ENCODE measurements at places on chromosomes 3 and 15.
A peak's percentile ranks its signal among the peaks of the same experiment; 100 is the strongest.

DNA sequence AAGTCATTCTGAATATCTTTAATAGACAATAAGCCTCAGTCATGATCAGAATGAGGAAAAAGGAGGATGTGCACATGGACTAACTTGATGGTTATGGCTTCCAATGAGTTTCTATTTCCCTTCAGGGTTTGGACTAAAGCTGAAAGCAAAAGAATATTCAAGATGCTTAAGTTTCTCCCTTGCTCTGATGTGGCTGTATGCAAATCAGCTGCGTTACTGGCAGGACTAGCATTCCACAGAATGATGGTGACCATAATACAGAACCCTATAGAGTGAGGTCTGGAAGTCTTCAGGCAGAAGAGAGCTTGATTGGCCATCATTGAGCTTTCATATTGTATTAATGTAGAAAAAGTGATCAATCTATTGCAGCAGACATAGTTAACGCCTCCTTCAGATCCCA is 466.0 kb downstream of the NLGN1 start:
- H3K36me3 ChIP-seq: no peaks in the 10 kb centered on the region
- no peak for DNase-seq
- no peak overlapping the region for H3K4me3 ChIP-seq
- H3K27ac ChIP-seq: no peak overlapping the region
- no peaks in the 10 kb centered on the region for H3K4me1 ChIP-seq

GRCh38 chr3:195897853-195898415 is 10.4 kb downstream of the TNK2 start:
- DNase-seq: peak; percentile 65
- peaks cover 87% of the 10 kb centered on the region for H3K4me1 ChIP-seq
- H3K4me3 ChIP-seq: no peak overlapping the region
- peak overlapping the region; percentile 75 for H3K27ac ChIP-seq

DNA sequence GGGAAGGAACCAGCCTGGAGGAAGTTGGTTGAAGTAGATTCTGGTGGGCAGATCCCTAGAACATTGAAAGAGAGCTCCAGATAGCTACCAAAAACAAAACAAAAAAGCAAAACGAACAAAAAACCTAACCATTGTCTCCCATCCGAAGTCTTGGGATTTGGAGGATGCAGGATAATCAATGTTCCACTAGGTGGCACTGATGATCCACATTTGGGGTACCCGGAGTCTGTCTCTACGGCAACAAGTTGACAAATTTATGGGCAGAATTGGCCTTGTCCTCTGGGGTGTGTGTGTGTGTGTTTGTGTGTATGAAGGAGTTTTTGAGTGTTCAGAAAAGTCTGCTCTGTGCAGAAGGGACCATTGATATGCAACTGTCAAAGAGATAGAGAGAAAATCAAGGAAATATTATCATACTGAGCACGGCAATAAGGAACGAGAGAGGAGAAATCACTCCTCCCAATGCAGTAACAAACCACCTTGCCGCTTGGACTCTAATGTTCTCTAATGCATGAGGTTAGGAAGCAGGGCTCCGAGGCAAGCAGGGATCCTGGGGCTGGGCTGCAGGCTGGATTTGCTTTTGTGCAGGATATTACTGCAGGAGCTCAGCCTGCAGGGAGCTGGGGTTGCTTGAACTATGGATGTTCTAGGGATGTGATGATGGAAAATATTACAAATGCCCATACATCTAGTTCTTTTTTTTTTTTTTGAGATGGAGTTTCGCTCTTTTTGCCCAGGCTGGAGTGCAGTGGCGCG is 59.8 kb upstream of the KLHL25 start:
- H3K4me1 ChIP-seq: no peaks in the 10 kb centered on the region
- peaks cover 2% of the 10 kb centered on the region for H3K27me3 ChIP-seq
- H3K27ac ChIP-seq: no peak overlapping the region
- peak; percentile 79 for DNase-seq
- H3K36me3 ChIP-seq: no peaks in the 10 kb centered on the region
- H3K4me3 ChIP-seq: peak overlapping the region; percentile 33

- peaks cover 6% of the 10 kb centered on the region for H3K36me3 ChIP-seq
- peaks cover 3% of the 10 kb centered on the region for H3K4me1 ChIP-seq
- no peak overlapping the region for H3K27ac ChIP-seq
- no peak for DNase-seq
- H3K4me3 ChIP-seq: no peak overlapping the region
Measured at GRCh38 chr3:12895391-12896062, 54.2 kb upstream of the RPL32 start.

- no peak overlapping the region for H3K4me3 ChIP-seq
- DNase-seq: no peak
- no peak overlapping the region for H3K27ac ChIP-seq
- no peaks in the 10 kb centered on the region for H3K36me3 ChIP-seq
- H3K27me3 ChIP-seq: peaks cover 3% of the 10 kb centered on the region
Measured at GRCh38 chr3:73453666-73454065, 171.1 kb downstream of the PDZRN3 start.

Measured in common myeloid progenitor, CD34-positive (primary cell).